ENCODE measurements at places on chromosomes 2 and 18.
A peak's percentile ranks its signal among the peaks of the same experiment; 100 is the strongest.

DNA sequence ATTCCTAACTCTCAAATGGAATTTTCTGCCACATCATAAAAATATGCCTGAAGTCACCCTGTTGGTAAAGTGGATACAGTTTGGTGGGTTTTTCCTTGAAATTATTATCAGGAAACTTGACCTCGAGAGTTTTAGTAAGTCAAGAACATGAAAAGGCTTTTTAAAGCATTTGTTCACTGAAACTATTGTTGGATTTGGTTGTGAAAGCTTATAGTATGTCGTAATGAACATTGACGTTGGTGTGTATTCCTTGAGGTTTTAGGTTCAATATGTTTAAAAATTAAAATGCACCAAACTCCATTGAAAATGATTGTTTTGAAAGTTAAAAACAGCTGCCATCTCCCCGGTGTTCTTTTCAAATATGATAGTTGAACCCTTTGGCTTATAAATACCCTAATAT lies 30.8 kb downstream of the AOX1 start:
- ATAC-seq = no peak

DNA sequence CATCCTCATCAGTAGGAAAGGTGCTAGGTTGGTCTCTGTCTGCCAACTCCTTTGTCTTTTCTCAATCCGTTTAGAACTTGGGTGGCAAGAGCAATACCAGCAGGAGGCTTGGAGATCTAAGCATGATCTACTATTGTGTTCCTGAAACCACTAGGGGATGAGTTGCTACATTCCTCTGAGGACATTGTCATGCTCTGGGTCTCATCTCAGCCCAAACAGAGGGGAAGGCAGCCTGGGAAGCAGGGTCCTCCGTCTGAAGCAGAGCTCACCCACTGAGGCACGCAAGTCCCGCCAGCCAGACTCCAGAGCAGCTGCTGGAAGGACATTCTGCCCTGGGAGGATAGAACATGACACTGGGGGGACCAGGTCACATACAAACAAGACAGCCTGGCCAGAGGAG lies 162.9 kb downstream of the MTCL1 start:
- no peak for ATAC-seq

DNA sequence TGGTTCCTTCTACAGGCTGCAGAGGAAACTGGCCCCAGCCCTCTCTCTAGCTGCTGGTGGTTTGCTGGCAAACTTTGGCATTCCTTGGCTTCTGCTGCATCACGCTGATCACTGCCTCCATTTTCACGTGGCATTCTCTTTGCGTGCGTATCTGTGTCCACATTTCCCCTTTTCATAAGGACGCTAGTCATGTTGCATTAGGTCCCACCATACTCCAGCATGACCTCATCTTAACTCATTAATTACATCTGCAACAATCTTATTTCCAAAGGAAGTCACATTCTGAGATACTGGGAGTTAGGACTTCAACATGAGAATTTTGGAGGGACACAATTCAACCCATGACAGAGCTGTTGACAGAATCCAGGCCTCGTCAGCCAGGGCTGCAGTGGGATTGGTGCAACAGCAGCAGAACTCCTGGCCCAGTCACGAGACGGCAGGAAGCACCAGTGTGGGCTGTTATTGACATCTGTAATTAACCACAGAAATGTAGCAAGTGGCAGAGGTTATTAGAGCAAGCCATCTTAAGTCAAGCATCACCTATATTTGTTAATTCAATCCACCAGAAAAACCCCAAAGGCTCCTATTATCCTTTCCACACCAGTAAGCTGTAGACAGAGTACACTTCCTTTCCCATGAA lies 132.4 kb downstream of the TMEM163 start:
- no peak for ATAC-seq

GRCh38 chr2:169129703-169130243 lies 60.4 kb downstream of the DHRS9 start:
- no peak for ATAC-seq

DNA sequence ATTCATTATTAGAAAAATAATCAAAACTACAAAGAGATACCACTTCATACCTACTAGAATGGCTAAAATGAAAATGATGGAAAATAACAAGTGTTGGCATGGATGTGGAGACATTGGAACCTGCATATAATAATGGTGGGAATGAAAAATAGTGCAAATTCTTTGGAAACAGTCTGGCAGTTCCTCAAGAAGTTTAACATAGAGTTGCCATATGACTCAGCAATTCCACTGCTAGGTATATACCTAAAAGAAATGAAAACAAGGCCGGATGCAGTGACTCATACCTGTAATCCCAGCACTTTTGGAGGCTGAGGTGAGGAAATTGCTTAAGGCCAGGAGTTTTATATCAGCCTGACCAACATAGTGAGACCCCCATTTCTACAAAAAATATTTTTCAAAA lies 41.6 kb upstream of the ACYP2 start:
- ATAC-seq = no peak

DNA sequence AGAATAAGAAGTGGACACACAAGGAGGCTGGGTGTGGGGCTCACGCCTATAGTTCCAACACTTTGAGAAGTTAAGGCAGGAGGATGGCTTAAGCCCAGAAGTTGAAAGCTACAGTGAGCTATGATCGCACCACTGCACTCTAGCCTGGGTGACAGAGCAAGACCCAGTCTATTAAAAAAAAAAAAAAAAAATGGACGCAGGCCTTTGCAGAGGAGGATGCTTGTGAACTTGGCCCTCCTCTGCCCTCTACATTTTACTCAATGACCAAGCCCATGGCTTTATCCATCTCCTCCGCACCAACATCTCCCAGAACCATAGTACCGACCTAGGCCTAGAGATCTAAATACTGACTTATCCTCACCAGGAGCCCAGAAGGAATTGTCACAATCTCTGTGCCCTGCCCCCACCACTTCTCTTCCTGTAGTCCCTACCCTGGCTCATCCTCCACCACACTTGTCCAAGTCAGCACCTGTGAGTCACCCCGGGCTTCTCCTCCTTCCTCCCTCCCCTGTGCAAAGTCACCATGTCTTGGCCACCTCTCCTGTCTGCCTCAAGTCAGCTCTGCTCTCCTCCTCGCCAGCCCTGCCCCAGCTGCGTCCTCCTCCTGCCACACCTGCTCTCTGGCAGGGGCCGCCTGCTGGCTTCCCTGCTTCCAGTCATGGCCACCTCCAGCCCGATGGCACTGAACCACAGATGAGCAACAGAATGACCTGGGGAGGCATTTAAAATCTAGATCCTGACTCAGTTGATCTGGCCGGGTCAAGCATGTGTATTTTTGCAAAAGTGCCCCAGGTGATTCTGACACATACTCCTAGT lies 35.8 kb upstream of the ASPRV1 start:
- no peak for ATAC-seq

DNA sequence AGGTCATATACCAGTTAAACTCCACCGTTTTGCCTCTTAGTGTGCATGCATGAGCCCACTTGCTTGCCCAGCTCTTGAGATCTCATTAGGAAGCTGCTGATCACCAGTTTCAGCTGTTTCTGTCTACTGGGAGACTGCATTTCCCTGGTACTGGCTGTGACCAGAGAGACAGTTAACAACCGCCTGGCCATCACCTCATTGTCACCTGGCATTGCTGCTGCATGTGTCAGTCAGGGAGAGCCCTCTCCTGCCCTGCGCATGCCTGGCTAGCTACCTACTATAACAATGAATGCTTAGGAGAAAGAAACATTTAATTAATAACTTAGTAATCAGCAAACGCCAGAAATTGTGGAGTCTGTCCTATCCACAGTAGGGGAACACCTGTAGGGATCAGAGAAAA lies 265.8 kb upstream of the CYRIA start:
- ATAC-seq = no peak

DNA sequence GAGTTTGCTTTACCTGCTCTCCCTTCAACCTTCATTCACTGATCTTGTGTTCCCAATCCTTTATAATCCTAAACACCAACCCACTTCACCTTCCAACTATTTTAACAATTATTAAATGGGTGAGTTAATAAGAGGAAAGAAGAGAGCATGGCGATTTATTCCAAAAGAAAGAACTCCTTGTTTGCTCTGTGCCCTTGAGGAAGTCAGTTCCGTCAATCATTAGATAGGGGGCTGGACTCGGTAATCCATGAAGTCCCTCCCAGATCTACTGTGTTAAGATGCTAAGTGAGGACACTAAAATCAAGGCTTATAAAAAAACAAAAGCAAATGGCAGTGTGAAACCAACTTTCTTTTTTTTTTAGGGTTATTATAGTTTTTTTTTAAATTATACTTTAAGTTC lies 589.9 kb downstream of the XIRP2 start:
- ATAC-seq = no peak

DNA sequence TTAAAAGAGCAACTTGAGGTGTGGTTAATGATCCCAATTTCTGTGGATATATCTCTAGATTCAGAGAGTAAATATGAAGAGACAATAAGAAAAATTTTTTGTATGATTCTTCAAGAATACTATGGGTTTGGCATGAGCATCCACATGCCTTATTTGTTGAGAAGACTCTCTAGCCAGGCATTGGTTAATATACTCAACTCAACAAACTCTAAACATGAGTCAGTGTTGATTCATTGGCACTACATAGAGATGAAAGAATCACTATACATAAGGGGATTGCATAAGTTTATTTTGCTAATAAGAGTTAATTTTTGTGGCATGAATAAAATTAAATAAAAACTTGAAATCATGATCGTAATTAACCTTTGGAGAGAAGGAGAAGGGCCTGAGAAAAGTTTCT lies 930.2 kb upstream of the LRRTM1 start:
- ATAC-seq = no peak

DNA sequence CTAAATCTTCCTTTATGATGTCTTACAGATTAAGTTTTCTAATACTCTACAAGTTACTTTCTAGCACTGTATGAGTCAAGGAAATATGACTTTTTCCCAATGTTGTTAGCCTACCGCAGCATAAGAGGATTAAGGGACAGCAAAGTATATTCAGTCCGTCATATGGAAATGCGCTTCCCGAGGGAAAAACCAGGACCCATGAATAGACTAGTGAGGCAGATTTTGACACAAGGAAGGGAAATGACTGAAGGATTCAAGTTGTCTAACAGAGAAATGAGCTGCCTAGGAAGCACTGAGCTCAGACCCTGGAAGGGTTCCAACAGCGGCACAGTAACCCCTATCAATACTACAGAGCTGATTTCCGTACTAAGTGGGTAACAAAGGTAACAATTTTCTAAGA lies 12.0 kb downstream of the SEPTIN10 start:
- no peak for ATAC-seq

DNA sequence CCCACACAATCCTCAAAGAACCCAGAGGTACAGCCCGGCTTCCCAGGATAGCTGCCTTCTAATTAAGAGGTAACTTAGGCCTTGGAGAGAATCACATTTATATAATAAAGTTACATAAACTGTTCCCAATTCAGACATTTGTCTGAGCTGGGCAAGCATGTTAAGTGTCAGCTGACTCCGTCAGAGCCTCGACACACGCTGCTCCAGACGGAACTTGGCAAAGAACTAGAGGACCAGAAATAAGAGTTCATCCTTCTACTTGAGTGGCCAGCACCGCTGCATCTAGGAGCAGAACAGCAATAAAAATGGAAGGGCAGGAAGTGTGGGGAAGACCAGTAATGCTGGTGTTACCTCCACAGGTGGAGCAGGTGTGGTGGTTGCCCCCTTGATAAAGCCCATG lies 80.5 kb downstream of the MYO5B start:
- no peak for ATAC-seq

DNA sequence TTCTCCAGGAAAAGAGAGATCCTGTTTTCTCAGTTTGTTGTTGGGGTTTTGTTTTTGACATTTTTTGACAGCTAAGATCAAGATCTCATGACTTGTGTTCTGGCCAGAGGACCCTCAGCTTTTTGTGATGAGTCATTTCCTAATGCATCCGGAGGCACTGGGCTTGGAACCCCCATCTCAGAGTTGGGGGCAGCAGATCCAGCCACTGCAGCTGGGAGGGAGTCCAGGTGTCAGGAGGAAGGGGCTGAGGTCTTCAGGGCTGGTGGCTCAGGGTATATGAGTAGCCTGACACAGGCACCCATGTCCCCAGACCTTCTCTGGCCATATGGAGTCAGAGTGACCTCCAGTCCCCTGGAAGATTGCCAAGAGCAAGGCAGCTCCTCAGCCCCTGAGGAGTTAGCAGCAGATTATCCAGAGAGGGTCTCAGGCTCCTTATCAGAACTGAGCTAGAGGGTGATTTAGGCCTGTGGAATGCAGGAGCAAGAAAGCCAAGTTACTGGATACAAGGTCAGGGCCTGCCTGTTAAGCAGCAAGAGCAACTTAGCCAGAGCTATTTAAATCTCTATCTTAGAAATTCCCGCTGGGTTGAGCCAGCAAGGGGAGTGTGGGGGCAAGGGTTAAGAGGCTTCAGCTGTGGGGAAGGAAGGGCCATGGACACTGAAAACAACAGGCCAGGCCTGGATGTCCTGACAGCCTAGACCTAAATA lies 62.4 kb downstream of the TANC1 start:
- peak; percentile 71 for ATAC-seq

DNA sequence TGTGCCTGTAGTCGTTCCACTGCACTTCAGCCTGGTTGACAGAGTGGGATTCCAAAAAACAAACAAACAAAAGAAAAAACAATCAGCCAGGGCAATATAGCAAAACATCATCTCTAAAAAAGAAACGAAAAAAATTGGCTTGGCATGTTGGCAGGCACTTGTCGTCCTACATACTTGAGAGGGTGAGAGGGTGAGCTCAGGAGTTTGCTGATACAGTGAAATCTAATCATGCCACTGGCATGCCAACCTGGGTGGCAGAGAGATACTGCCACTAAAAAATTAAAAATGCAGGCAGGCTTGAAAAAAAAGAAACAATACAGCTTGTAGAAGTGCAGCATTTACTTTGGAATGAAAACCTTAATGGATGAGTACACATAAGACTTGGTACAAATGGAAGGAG lies 282.9 kb upstream of the RGPD4 start:
- no peak for ATAC-seq

GRCh38 chr2:45782986-45783385 lies 131.5 kb downstream of the PRKCE start:
- ATAC-seq = no peak

DNA sequence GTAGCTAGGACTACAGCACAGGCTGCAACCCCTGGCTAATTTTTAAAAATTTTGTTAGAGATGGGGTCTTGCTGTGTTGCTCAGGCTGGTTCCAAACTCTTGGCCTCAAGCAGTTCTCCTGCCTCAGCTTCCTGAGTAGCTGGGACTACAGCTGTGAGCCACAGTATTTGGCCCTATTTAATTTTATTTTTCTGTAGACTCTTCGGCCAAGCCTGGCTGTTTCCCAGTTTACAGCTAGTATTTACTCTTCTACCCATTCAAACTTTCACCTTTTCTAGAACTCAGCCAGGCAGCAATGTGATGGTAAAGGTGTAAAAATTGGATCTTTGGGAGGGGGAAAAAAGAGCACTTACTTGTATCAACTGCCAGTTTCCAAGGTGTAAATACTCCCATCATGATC lies 35.3 kb downstream of the SH3RF3 start:
- no peak for ATAC-seq
